Glutamatergic neuron (in vitro differentiated cells): ENCODE measurements at places on chromosomes 3 and 15.

GRCh38 chr3:85571835-85572234 is 613.0 kb downstream of the CADM2 start:
- peaks cover 4% of the 10 kb centered on the region for H3K4me1 ChIP-seq
- H3K27ac ChIP-seq = no peak overlapping the region
- H3K36me3 ChIP-seq = no peaks in the 10 kb centered on the region
- DNase-seq = no peak

DNA sequence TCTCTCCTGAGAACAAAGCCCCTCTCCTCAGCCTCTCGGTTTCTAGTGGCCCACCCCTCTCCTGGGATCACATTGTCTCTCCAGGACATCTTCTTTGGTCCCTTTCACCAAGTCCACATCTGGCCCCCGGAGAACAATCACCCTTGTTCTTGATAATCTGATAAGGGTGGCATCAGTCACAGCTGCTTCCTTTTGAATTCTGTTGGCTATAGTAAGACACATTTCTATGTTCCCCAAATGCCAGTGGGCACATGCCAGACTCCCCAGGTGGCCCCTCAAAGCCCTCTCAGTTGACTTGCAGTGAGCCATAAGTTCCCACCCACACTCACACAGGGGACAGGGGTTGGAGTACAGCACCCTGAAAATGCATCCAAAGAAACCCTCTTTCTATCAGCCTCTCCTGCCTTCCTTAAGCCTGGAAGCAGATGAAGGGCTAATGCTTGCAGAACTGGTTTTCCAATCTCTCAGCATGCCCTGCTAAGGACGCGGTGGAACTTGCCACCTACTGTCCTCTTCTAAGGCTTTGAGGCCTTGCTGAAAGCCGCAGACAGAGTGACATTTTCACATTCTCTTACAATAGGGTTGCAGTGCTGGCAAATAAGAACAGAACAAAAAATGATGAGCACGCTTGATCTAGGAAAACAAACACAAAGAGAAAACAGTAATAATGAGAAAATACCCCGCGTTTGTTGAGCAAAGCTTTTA is 101.3 kb upstream of the SLCO3A1 start:
- H3K27me3 ChIP-seq = peaks cover 7% of the 10 kb centered on the region
- H3K36me3 ChIP-seq = peaks cover 7% of the 10 kb centered on the region
- H3K4me1 ChIP-seq = no peaks in the 10 kb centered on the region
- H3K27ac ChIP-seq = no peak overlapping the region
- no peak for DNase-seq

- no peaks in the 10 kb centered on the region for H3K36me3 ChIP-seq
- H3K4me3 ChIP-seq = no peak overlapping the region
- no peak for DNase-seq
- no peak overlapping the region for H3K27ac ChIP-seq
These were observed 84.6 kb downstream of the MAGI1 start for GRCh38 chr3:65953881-65954733.

- H3K27me3 ChIP-seq = no peaks in the 10 kb centered on the region
- H3K4me1 ChIP-seq = no peaks in the 10 kb centered on the region
- no peak for DNase-seq
- H3K4me3 ChIP-seq = no peak overlapping the region
- H3K36me3 ChIP-seq = no peaks in the 10 kb centered on the region
- H3K27ac ChIP-seq = no peak overlapping the region
These were observed 10.5 kb upstream of the TM4SF18 start for GRCh38 chr3:149343951-149344350.

DNA sequence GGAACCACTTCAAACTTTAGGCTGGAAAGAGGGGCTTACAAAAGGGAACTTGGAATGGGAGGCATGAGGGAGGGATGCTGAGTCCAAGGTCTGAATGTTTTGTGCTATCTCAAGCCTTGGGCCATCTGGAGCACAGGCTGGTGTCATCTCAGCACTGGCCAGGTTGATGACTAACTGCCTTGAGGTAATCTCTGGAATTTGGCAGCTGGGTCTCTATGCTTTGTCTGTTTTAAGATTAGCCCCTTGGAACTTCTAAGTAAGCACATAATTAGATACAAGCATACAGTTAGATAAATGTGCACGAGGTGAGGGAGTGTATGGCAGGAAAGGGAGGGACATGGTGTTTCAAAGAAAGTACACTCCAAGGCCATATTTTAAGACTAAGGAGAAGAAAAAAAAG is 252.4 kb upstream of the CCDC54 start:
- no peaks in the 10 kb centered on the region for H3K36me3 ChIP-seq
- no peak overlapping the region for H3K4me3 ChIP-seq
- peaks cover 5% of the 10 kb centered on the region for H3K4me1 ChIP-seq
- H3K27ac ChIP-seq = no peak overlapping the region
- DNase-seq = no peak
- no peaks in the 10 kb centered on the region for H3K27me3 ChIP-seq

GRCh38 chr3:72489901-72490300 is 358.3 kb downstream of the SHQ1 start:
- H3K27ac ChIP-seq = peak overlapping the region; percentile 24
- H3K4me1 ChIP-seq = peaks cover 8% of the 10 kb centered on the region
- H3K27me3 ChIP-seq = peaks cover 3% of the 10 kb centered on the region
- no peak for DNase-seq

DNA sequence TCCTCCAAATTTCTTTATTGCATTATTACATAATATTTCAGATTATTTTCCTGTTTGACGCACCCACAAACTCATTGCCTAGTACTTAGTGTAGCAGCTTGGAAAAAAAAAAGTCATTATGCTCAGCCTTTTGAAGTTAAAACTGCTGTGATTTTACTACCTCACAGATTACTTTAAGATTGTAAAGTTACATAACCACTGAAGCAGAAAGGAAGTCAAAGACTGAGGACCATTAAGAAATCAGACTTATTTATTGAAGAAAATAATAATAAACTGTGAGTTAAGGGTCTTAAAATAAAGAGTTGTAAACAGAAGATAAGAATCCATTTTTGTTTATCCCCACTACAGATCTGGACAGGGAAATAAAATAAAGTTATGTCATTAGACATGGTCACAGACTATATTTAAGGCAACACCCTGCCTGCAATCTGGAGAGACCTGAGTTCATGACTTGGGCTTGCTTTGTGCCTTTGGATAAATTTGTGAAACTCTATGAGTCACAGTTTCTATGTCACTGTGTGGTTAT is 212.1 kb upstream of the ROBO2 start:
- no peaks in the 10 kb centered on the region for H3K27me3 ChIP-seq
- H3K36me3 ChIP-seq = no peaks in the 10 kb centered on the region

DNA sequence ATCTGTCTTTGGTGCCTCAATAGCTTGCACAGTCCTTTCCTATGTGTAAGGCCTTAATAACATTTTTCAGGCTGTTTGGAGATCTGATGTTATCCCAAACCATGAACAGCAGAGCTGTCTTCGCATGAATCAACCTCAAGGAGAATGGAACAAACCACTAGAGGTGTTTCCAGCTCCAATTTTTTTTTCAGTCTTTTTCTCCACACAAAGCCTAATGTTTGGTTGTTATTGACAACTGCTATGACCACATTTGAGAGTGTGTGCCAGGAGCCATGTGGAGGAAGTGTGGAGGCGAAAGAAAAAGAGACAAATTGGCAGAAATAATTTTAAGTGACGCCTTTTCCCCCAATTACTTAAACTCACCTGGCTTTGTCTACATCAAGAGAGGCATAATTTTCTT is 38.7 kb downstream of the RTP4 start:
- H3K36me3 ChIP-seq = no peaks in the 10 kb centered on the region
- DNase-seq = no peak
- no peak overlapping the region for H3K27ac ChIP-seq
- H3K27me3 ChIP-seq = no peaks in the 10 kb centered on the region

DNA sequence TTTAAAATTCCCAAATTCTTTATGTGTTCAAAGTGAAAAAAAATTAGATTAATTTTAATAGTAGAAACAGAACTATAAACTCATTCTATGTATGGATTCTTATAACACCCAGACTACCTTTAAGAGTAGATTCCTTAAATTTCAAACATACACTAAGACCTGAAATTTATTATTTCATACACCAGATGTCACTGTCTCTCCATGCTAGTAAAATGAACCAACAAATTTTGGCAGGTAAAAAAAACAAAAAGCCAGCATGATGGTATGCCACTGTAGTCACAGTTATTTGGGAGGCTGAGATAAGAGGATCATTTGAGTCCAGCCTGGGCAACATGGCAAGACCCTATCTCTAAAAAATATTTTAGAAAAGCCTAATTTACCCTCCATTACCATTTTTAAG is 461.3 kb upstream of the NAALADL2 start:
- H3K27ac ChIP-seq = no peak overlapping the region
- no peak for DNase-seq
- no peak overlapping the region for H3K4me3 ChIP-seq
- no peaks in the 10 kb centered on the region for H3K27me3 ChIP-seq
- H3K36me3 ChIP-seq = no peaks in the 10 kb centered on the region

DNA sequence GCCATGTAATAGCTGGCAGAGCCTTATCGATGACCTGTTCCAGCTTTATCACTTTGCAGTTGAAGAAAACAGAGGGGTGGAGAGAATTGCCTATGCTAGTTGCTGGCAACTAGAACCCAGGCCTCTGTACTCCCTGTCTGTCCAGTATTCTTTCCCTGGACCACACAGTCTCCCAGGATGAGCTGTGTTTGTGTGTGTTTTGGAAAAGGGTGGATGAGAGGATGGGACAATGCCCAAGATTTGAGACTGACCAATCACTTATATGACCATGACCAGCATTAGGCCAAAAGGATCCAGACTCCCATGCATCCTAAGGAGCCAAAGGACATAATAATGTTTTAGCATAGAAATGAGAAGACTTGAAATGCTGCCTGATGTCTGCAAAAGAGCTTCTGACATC is 102.6 kb downstream of the CD200R1L start:
- no peaks in the 10 kb centered on the region for H3K27me3 ChIP-seq
- H3K27ac ChIP-seq = no peak overlapping the region
- H3K36me3 ChIP-seq = no peaks in the 10 kb centered on the region
- no peak for DNase-seq

- peaks cover 5% of the 10 kb centered on the region for H3K4me1 ChIP-seq
These were observed 708.3 kb downstream of the FHIT start for GRCh38 chr3:60542995-60543394.

DNA sequence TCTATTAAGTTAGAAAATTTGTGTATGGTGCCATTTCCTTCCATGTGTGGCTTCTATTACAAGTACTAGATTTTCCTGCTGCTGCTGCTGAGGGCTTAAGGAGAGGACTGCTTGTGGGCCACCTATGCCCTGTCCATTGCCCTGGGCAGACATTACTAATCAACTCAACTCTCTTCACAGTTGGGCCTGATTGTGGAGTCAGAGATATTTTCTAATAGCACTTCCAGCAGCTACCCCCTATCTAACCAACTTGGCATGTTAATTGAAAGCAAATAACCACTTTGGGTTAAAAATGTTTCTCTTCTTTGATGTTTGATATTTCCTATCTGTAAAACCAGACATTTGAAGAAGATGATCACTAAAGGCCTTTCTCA is 242.0 kb downstream of the EDEM1 start:
- no peak overlapping the region for H3K4me3 ChIP-seq
- no peaks in the 10 kb centered on the region for H3K4me1 ChIP-seq
- DNase-seq = no peak
- H3K27ac ChIP-seq = no peak overlapping the region
- H3K27me3 ChIP-seq = peaks cover 2% of the 10 kb centered on the region

GRCh38 chr15:29676961-29677402 is 145.3 kb downstream of the TJP1 start:
- H3K27me3 ChIP-seq = peaks cover 15% of the 10 kb centered on the region
- H3K27ac ChIP-seq = peak overlapping the region; percentile 96
- H3K36me3 ChIP-seq = peaks cover 10% of the 10 kb centered on the region

GRCh38 chr15:83837945-83838571 is 184.1 kb downstream of the ADAMTSL3 start:
- no peaks in the 10 kb centered on the region for H3K36me3 ChIP-seq
- DNase-seq = peak; percentile 69
- H3K27me3 ChIP-seq = no peaks in the 10 kb centered on the region
- H3K27ac ChIP-seq = no peak overlapping the region
- no peaks in the 10 kb centered on the region for H3K4me1 ChIP-seq

DNA sequence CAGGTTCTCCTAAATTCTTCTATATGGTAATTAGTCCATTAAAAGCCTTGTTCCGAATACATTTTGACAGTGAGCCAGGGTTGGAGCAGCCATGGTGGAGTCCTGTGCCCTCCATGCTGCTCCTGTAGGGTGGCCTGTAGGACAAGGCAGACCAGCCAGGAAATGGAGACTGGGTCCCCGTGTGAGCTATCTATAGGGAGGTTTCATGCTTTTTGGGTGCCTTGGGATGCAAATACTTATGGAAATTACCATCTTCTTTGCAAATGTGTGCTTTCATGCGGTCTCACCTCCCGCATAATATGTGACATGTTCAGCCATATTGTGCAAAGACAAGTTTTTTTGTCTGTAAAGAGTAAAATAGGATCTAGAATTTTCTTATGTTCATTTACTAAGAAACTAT is 58.0 kb upstream of the FURIN start:
- no peak overlapping the region for H3K4me3 ChIP-seq
- H3K4me1 ChIP-seq = peaks cover 17% of the 10 kb centered on the region
- DNase-seq = no peak
- H3K27me3 ChIP-seq = peaks cover 2% of the 10 kb centered on the region
- no peaks in the 10 kb centered on the region for H3K36me3 ChIP-seq

DNA sequence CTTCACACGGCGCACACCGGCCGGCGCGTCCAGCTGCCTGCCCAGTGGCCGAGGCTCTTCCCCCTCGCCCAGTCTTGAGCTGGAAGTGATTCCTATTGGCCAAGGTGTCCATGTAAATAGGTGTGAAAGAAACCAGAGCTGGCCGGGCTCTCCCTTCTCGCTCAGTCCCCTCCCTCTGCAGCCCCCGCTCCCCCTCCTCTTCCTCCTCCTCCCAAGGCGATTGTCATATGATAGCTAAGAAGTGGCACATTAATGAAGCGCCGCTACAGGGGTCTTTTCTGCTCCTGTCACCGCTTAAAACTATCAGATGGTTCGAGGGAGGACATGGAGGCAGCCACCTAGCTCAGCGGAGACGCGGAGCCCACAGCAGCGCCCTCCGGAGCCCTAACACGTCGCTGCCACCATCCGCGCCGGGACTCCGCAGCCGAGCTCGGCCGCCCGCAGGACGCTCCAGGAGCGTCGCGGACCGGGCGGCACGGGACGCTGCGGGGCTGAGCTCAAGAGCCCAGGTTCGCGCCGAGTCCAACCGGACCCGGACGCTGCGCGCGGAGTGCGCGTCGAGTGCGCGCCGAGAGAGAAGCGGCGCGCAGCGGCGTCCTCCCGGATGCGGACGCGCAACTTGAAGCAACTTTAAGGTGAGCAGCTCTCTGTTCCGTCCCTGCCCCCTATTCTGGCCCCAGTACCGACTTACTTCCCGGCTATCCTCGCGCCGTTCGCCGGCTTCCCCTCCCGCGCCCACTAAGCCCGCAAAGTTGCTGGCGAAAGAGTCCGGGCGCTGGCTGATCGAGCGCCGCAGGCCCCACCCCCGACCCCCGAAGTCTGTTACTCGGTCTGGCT is at the start of gene FOXB1:
Gene FOXB1, plus strand, starts transcription at position 303 of the 837 bp plus-strand sequence. CDS start 653 bp downstream, outside the sequence.
- H3K36me3 ChIP-seq = no peaks in the 10 kb centered on the region
- peak within 1 kb of the TSS; percentile 86 for H3K4me3 ChIP-seq
- no peak within 1 kb of the TSS for H3K27ac ChIP-seq
- H3K4me1 ChIP-seq = peaks cover 8% of the 10 kb centered on the region
- peak; percentile 64 for DNase-seq
- H3K27me3 ChIP-seq = peaks cover 47% of the 10 kb centered on the region

GRCh38 chr3:66101901-66102300 is 63.2 kb upstream of the MAGI1 start:
- no peaks in the 10 kb centered on the region for H3K27me3 ChIP-seq
- no peak for DNase-seq
- H3K27ac ChIP-seq = no peak overlapping the region
- H3K4me1 ChIP-seq = no peaks in the 10 kb centered on the region
- H3K4me3 ChIP-seq = no peak overlapping the region

- DNase-seq = no peak
- H3K4me3 ChIP-seq = no peak overlapping the region
- peaks cover 11% of the 10 kb centered on the region for H3K4me1 ChIP-seq
- H3K36me3 ChIP-seq = peaks cover 4% of the 10 kb centered on the region
These were observed 32.0 kb upstream of the ITGA11 start for GRCh38 chr15:68463996-68464395.
